Aorta (tissue), 5 donors: ENCODE measurements at places on chromosomes 13 and 19. TPM values are rescaled to one million over a fixed set of nuclear protein-coding genes. Genes with fewer than 3 reads are reported as not detected.

GRCh38 chr19:30557927-30558557, 185.9 kb downstream of the ZNF536 start:
- H3K4me1 ChIP-seq: no peaks in the 10 kb centered on the region
- no peak for DNase-seq
- no peak overlapping the region for H3K27ac ChIP-seq
- no peaks in the 10 kb centered on the region for H3K36me3 ChIP-seq
- H3K4me3 ChIP-seq: no peak overlapping the region

Gene NMRK2
- 5.5 TPM for polyA plus RNA-seq

DNA sequence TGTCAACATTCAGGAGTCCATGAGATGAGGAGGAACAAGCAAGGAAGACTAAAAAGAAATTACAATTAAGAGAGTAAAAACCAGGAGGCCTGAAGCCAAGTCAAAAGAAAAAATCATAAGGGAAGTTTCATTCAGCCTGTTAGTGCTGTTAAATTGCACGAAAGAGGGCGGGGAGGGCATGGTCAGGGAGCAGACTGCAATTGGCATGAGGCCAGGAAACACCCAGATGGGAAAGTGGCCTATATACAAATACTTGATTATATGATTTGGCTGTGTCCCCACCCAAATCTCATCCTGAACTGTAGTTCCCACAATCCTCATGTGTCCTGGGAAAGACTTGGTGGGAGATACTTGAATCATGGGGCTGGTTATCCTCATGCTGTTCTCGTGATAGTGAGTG, 43.9 kb downstream of the TNFSF13B start:
- DNase-seq: no peak
- H3K27ac ChIP-seq: no peak overlapping the region
- H3K4me1 ChIP-seq: no peaks in the 10 kb centered on the region
- no peak overlapping the region for H3K4me3 ChIP-seq

- H3K27me3 ChIP-seq: no peaks in the 10 kb centered on the region
- peak; percentile 84 for DNase-seq
- no peak overlapping the region for H3K4me3 ChIP-seq
- H3K27ac ChIP-seq: no peak overlapping the region
Measured at GRCh38 chr19:7550987-7551761, 15.7 kb downstream of the PNPLA6 start.

Gene SMIM44
- not detected for polyA plus RNA-seq

DNA sequence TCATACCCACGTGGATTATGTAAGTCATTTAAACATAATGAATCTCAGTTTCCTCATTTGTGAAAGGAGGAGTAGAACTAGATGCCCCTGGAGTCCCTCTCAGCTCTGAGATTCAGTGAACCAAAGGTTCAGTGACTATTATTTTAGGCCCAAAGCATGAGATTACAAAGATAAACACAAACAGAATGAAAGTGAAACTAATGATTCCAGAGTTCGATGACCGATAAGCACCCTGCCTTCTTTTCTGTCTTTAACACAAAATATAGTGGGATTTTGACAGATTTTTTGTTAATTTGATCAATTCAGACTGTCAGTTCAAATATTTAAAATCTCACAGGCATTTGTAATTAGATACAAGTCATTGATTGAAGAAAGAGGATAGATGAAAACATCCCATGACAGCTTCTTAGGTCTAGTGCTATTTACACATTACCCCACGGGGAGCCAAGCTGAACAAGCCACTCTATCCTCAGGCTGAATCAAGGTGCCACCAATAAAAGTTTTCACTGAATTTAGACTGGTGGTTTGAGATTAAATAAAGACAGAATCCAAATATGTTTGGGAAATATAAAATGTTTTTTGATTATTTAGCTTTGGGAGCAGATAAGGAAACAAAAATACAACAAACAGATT, 64.6 kb upstream of the RAP2A start:
- H3K36me3 ChIP-seq: no peaks in the 10 kb centered on the region
- H3K27ac ChIP-seq: no peak overlapping the region
- no peaks in the 10 kb centered on the region for H3K27me3 ChIP-seq
- H3K4me1 ChIP-seq: no peaks in the 10 kb centered on the region
- H3K4me3 ChIP-seq: peak overlapping the region; percentile 46

- H3K27ac ChIP-seq: peak overlapping the region; percentile 19
- no peaks in the 10 kb centered on the region for H3K4me1 ChIP-seq
- H3K4me3 ChIP-seq: no peak overlapping the region
- no peaks in the 10 kb centered on the region for H3K27me3 ChIP-seq
- H3K36me3 ChIP-seq: no peaks in the 10 kb centered on the region
Measured at GRCh38 chr19:41226053-41226873, 7.2 kb downstream of the AXL start.

- peak; percentile 71 for DNase-seq
- no peaks in the 10 kb centered on the region for H3K4me1 ChIP-seq
- H3K36me3 ChIP-seq: no peaks in the 10 kb centered on the region
- no peak overlapping the region for H3K4me3 ChIP-seq
- no peak overlapping the region for H3K27ac ChIP-seq
Measured at GRCh38 chr19:40974633-40975037, 16.4 kb upstream of the CYP2B6 start.

Gene CEACAM19
- 18.4 TPM for polyA plus RNA-seq

GRCh38 chr13:24075137-24075975, 85.2 kb upstream of the SPATA13 start:
- no peaks in the 10 kb centered on the region for H3K27me3 ChIP-seq
- no peak for DNase-seq
- peak overlapping the region; percentile 1 for H3K27ac ChIP-seq
- H3K36me3 ChIP-seq: no peaks in the 10 kb centered on the region

GRCh38 chr19:53910170-53910518, 1.1 kb downstream of the CACNG7 start:
- DNase-seq: no peak
- no peak overlapping the region for H3K27ac ChIP-seq
- no peaks in the 10 kb centered on the region for H3K4me1 ChIP-seq
- H3K4me3 ChIP-seq: no peak overlapping the region
- H3K36me3 ChIP-seq: no peaks in the 10 kb centered on the region

Gene NKG7
- 0.59 TPM for polyA plus RNA-seq

DNA sequence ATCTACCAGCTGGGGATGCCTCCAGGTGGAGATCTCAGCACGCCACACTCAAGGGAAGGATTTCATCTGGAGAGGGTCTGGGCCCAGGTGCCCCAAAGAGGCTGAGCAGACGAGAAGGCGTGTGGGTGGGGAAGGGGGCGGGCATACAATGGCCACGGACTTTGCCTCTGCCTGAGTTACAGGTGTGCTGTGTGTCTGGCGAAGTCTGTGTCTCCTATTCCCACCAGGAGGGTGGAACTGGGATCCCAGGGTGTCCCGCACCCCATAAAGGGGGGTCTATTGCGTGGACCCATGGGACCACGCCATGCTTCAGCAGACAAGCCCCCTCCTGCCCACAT, 3.6 kb downstream of the TLE2 start:
- DNase-seq: no peak
- no peaks in the 10 kb centered on the region for H3K36me3 ChIP-seq
- no peak overlapping the region for H3K27ac ChIP-seq
- H3K4me1 ChIP-seq: no peaks in the 10 kb centered on the region

Gene CLDND2
- 3.5 TPM for polyA plus RNA-seq

DNA sequence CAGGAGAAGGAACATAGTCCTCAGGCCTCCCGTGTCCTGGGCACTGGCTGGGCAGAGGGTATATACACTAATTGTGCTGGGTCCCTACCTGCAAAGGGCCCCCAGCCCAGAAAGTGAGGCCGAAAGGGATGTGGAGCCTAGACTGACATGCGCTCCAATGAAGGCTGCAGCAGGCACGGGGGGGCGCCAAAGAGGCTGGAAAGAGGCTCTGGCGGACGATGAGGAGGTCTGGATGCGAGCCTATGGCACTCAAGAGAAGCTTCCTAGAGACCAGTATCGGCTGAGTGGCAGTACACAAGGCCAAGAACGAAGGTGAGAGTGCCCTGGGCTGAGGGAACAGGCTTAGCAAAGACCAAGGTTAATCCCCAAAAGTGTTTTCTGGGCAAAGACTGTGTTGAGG, 16.6 kb downstream of the VRK3 start:
- H3K27ac ChIP-seq: no peak overlapping the region
- H3K4me3 ChIP-seq: no peak overlapping the region
- H3K27me3 ChIP-seq: no peaks in the 10 kb centered on the region
- no peaks in the 10 kb centered on the region for H3K36me3 ChIP-seq

- H3K27me3 ChIP-seq: no peaks in the 10 kb centered on the region
- no peaks in the 10 kb centered on the region for H3K4me1 ChIP-seq
- no peaks in the 10 kb centered on the region for H3K36me3 ChIP-seq
Measured at GRCh38 chr13:26872525-26873385, 112.2 kb upstream of the GPR12 start.

DNA sequence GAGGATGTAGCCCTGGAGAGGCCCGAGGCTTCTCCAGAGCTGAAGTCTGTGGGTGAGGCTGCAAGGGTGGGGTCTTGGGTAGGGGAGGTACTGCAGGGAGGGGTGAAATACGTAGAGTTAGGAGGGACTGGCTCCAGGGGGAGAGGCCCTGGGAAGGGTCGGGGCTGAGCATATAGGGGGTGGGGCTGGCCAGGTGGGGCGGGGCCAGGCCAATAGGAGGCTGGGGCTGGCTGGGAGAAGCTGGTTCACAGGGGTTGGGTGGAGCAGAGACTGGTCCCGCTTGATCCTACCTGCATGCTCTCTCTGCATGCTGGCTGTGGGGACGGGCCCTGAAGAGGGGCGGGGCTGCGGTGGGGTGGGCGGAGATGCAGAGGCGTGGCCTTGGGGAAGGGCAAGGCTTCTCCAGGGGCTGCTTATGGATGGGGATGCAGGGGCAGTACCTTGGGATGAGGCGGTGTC, 51.9 kb downstream of the CELF5 start:
- H3K36me3 ChIP-seq: no peaks in the 10 kb centered on the region
- H3K4me1 ChIP-seq: no peaks in the 10 kb centered on the region
- DNase-seq: no peak
- no peak overlapping the region for H3K27ac ChIP-seq
- no peak overlapping the region for H3K4me3 ChIP-seq
- no peaks in the 10 kb centered on the region for H3K27me3 ChIP-seq

DNA sequence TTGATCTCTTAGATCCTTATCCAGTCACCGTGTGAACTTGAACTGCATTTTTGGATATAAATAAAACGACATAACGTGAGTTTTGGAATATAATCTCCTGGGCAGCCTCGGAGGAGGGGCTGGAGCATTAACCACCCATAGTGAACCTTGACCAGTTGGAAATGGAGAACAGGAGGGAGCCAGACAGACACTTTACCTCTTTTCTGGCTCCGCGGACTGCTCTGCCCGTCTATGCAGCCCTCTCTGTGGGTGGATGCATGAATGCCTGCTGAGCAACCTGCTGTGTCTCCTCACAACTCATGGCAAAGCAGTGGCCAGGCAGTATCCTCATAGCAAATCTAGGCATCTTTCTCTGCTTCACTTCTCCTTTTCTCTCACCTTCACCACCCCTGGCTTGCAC, 10.5 kb upstream of the COG3 start:
- DNase-seq: no peak
- no peaks in the 10 kb centered on the region for H3K4me1 ChIP-seq
- no peak overlapping the region for H3K27ac ChIP-seq
- H3K36me3 ChIP-seq: no peaks in the 10 kb centered on the region
- H3K4me3 ChIP-seq: no peak overlapping the region
- no peaks in the 10 kb centered on the region for H3K27me3 ChIP-seq

GRCh38 chr19:14654786-14655560, 19.7 kb downstream of the ADGRE3 start:
- H3K4me1 ChIP-seq: no peaks in the 10 kb centered on the region
- no peak for DNase-seq
- H3K4me3 ChIP-seq: no peak overlapping the region
- H3K36me3 ChIP-seq: no peaks in the 10 kb centered on the region
- no peak overlapping the region for H3K27ac ChIP-seq
- H3K27me3 ChIP-seq: no peaks in the 10 kb centered on the region

GRCh38 chr13:79389026-79389425, 17.0 kb downstream of the RBM26 start:
- no peak overlapping the region for H3K27ac ChIP-seq
- no peaks in the 10 kb centered on the region for H3K27me3 ChIP-seq
- H3K4me3 ChIP-seq: no peak overlapping the region
- DNase-seq: no peak
- H3K4me1 ChIP-seq: no peaks in the 10 kb centered on the region
- H3K36me3 ChIP-seq: no peaks in the 10 kb centered on the region

GRCh38 chr19:23093832-23094231, 23.0 kb upstream of the ZNF730 start:
- DNase-seq: no peak
- no peaks in the 10 kb centered on the region for H3K4me1 ChIP-seq
- no peak overlapping the region for H3K27ac ChIP-seq
- H3K36me3 ChIP-seq: no peaks in the 10 kb centered on the region
- no peaks in the 10 kb centered on the region for H3K27me3 ChIP-seq
- H3K4me3 ChIP-seq: no peak overlapping the region

GRCh38 chr13:93559718-93560117, 333.1 kb downstream of the GPC6 start:
- DNase-seq: no peak
- H3K4me3 ChIP-seq: no peak overlapping the region
- no peak overlapping the region for H3K27ac ChIP-seq
- H3K36me3 ChIP-seq: no peaks in the 10 kb centered on the region
- H3K4me1 ChIP-seq: no peaks in the 10 kb centered on the region
- no peaks in the 10 kb centered on the region for H3K27me3 ChIP-seq

GRCh38 chr19:14182476-14182875, 23.5 kb downstream of the ADGRL1 start:
- no peak for DNase-seq
- no peaks in the 10 kb centered on the region for H3K4me1 ChIP-seq
- H3K27ac ChIP-seq: no peak overlapping the region
- no peak overlapping the region for H3K4me3 ChIP-seq
- no peaks in the 10 kb centered on the region for H3K36me3 ChIP-seq

DNA sequence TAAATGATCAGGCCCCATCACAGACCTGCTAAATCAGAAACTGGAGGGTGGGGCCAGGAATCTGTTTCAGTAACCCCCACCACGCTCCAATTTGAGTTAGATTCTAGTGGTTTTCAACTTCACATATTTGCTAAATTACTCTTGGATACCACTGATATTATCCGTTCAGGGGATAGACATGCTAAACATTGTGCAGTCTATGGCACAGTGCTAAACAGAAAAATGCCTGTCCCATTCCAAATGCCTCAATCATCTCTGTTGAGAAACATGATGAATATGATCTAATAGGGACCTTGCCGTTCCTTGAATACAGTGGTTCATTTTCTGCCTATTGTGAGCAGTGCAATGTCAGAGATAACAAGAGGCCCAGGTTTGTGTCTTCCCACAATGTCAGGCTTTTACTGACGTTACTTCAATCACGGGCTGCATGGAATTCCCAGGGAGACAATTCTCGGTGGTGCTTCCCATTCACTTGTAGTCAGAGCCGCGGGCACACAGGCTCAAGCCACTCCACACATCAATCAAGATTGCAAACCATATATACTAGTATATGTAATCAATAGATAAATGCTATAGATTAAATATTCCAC, 52.7 kb downstream of the MYO16 start:
- H3K27ac ChIP-seq: no peak overlapping the region
- H3K27me3 ChIP-seq: no peaks in the 10 kb centered on the region
- H3K36me3 ChIP-seq: no peaks in the 10 kb centered on the region

Gene MUC16
- not detected for polyA plus RNA-seq

DNA sequence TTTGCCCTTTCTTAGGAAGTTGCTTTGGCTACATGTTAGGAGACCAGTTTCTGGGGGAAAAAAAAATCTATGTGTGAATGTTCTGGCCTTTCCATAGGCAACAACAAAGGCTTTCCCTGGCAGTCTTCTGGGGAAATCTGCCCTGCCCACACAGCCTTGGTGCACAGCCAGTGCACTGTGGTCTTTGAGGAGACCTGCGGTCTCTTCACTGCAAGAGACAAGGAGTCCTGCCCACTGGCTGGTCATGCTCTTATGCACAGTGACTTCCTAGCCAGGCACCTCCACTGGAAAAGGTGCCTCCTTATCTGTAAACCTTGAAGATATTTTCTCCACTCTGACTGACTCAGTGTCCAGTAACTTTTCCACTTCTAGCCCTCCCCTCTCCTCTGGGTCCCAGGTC, 155.1 kb downstream of the SUCLA2 start:
- no peaks in the 10 kb centered on the region for H3K27me3 ChIP-seq
- H3K4me3 ChIP-seq: no peak overlapping the region
- no peak for DNase-seq
- H3K4me1 ChIP-seq: no peaks in the 10 kb centered on the region
- H3K36me3 ChIP-seq: no peaks in the 10 kb centered on the region
